Hepatocyte (in vitro differentiated cells): ENCODE measurements at places on chromosomes 3 and 15. TPM values are rescaled to one million over a fixed set of nuclear protein-coding genes. Genes with fewer than 3 reads are reported as not detected.

Gene IFRD2
- 37.0 and 41.4 TPM in 2 replicates for total RNA-seq

Gene EPHB3
- 5.2 and 11.0 TPM in 2 replicates for total RNA-seq

Gene GALK2
- total RNA-seq: 27.5 and 31.4 TPM in 2 replicates

Gene PLCH1
- 4.2 and 5.8 TPM in 2 replicates for total RNA-seq

Gene NPAP1
- 0.87 and 1.2 TPM in 2 replicates for total RNA-seq

Gene PLXNA1
- 30.1 and 35.1 TPM in 2 replicates for total RNA-seq

Gene XCR1
- total RNA-seq: 0.27 and 0.40 TPM in 2 replicates

Gene SH3BP5
- 16.3 and 19.9 TPM in 2 replicates for total RNA-seq

Gene KLF15
- total RNA-seq: 16.7 and 19.9 TPM in 2 replicates

Gene BTLA
- not detected in 2 replicates for total RNA-seq

Gene LYZL4
- total RNA-seq: not detected in 2 replicates

Gene CCR1
- 2.7 and 3.5 TPM in 2 replicates for total RNA-seq

Gene ADAMTS17
- total RNA-seq: 2.7 and 3.7 TPM in 2 replicates

GRCh38 chr15:79366691-79367090 lies 55.8 kb downstream of the TMED3 start:
- no peak for DNase-seq

GRCh38 chr15:78822514-78822913 lies 11.2 kb upstream of the ADAMTS7 start:
- DNase-seq: no peak

DNA sequence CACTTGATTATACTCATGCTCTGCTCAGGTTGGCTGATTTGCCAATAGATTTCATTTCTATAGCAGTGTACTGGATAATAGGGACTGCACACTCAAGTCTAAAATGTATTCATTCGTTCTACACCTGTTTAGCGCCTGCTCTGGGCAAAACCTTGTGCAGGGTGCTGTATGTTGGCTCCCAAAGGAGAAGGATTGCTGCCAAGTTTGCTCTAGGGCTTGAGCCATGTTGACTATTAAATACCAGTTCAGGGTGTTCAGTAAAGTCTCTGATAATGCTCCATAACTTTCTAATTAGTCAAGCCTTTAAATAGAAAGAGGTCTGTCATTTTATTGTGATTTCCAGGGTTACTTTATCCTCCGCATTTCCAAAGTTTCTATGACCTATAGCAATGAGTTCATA lies 470.2 kb downstream of the MAGI1 start:
- no peak for DNase-seq

DNA sequence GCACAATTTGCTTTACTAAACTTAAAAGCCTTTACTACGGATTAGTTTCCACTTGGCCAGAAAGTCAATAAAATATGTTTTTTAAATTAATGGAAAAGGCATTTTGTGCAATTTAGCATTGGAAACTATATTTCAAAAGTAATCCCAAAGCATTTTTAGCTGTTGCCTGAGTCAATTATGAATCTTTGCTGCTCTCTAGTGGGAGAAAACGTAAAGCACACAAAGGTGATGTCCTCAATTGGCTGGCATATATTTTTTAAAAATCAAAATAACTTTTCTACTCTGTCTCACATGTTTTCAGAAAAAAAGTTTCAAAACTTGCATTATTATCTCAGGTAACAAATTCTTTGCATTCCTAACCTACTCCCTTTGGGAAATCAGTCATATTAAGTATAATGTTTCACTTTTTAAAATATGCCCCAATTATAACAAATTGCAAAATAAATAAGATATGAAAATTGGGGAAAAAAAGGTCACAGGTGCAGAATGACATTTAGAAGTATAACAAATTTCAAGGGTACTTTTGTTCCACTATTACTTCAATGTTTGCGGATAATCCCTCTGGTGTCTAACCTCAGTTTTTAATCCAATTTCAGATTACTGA lies 47.2 kb upstream of the TEX55 start:
- peak; percentile 46 for DNase-seq

DNA sequence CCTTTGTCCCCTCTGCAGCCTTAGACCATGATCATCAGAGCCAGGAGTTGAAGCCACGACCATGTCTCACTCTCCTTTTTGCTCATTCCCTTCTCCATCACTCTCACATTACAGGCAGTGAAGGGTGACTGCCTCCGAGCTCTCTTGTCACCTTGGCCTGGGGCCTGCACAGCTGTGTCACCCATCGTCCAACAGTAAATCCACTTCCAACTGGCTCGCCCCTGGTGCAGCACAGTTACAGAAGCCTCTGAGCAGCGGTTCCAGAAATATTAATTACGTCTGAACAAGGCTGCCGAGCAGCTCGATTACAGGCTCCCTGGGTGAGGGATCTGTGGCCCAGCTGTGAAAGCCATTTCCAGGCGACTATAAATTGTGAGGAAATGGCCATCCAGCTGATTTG lies 528.2 kb downstream of the NR2F2 start:
- no peak for DNase-seq

DNA sequence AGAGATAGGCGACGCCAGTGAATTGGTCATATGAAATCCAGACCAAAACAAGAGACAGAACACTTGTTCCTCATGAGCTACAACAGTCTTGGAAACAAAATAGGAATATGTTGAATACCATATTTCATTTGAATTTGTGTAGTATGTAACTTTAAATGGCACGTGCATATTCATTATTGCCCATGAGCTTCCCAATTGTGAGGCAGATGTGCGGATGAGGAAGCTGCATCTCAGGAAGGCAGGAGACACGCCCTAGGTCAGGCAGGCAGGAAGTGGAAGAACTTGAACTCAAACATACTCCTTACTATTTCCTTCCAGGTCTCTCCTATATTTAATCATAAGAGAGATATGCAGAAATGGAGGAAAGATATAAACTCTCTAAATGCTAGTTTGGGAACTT lies 106.8 kb upstream of the SLC2A2 start:
- DNase-seq: no peak

GRCh38 chr3:40566694-40567093 lies 41.9 kb downstream of the ZNF621 start:
- no peak for DNase-seq

- DNase-seq: no peak
These were observed 2.5 kb downstream of the CD86 start for GRCh38 chr3:122057671-122058070.

DNA sequence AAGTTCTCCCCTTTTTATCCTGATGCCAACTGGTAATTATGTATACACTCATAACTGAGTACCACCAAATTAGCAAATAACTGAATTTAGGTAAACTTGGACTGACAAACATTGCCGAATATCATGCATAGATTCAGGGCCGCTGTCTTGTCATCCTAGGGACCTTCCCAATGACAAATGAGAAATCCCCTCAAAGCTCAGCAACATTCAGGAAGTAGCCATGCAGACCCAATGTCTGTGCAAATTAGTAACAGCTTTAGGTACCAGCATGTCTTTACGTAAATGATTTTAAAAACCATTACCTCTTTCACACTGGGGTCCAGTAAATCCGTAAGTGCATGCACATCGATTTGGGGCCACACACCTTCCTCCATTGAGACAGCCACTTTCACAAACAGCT lies 49.5 kb downstream of the FBN1 start:
- no peak for DNase-seq

DNA sequence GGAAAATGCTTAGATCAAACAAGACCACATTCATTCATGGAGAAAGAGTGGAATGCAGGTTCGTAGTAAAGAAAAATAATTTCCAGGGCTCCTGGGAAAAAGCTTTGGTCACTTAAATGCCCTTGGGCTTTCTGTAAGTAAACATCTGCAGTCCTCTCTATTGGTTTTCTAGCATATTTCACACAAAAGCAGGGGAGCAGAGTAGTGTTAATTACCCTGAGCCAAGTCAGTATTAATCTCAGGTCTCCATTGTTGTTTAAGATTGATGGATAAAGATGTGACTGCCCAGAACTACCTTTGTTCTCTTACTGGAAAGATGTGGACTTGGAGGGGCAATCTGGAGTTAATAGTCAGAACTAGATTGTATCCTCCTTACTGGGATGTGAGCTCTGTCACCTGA lies 242.6 kb downstream of the PTPRG start:
- DNase-seq: no peak

GRCh38 chr3:126105691-126106187 lies 21.8 kb upstream of the SLC41A3 start:
- DNase-seq: peak; percentile 2

DNA sequence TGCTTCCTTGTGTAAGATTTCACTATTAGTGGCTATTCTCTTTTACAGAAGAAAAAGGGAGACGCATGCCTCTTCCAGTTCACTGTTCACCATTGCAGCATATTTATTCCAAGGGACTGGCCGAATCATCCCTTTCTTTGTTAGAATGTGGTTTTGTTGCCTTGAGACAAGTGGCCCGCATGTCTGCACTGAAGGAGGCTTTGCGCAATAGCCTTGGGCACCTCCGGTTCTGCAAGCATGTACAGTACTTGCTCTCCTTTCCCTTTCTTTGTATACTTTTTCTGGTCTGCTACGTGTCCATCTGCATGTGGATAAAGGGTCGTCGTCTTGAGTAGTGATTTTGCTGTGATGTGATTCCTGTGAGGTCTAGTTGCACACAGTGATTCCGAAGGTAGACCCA lies 43.0 kb downstream of the FLNB start:
- peak; percentile 58 for DNase-seq

- DNase-seq: no peak
These were observed 251.9 kb downstream of the NAALADL2 start for GRCh38 chr3:175111036-175111435.

- DNase-seq: no peak
These were observed 116.8 kb downstream of the GALK2 start for GRCh38 chr15:49286649-49287404.

DNA sequence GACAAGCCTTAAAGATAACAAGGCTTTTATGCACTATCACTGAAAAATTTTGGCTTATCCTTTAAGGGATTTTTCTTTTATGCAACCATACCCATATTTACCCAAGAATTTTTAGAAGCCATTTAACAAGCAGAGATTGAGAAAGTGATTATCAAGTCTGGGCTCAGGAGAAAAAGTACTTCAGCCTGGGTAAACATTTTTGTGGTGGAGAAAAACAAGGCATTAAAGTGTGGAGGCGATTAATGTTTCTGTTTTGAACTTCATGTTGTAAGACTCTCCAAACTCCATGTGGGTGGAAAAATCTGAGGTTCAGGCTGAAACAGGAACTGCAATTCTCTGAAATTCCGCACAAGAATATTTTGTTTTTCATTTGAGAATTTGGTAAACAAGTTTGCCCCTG lies 260.4 kb upstream of the KCNMB2 start:
- DNase-seq: no peak

DNA sequence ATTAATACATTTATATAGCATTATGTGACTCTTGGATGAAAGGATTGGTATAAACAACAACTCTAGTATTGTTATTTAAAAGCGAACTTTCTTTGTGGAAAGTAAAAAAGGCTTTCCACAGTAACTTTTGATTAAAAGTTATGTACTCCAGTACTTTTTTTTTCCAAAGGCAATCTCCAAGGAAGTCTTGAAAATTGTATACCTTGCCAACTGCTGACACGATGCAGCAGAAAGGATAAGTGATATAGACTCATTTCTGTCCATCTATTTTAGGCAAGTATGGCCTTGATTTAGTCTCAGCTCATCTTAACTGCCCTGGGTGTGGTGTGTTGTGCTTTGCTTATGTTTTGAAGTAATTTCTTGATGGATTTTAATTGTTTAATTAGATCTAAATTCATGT lies 79.7 kb downstream of the OTOL1 start:
- DNase-seq: no peak

GRCh38 chr3:37601832-37602231 lies 259.8 kb upstream of the CTDSPL start:
- no peak for DNase-seq

GRCh38 chr3:9214599-9214998 lies 34.8 kb downstream of the SRGAP3 start:
- no peak for DNase-seq

GRCh38 chr15:48883699-48884098 lies 5.8 kb downstream of the EID1 start:
- no peak for DNase-seq

DNA sequence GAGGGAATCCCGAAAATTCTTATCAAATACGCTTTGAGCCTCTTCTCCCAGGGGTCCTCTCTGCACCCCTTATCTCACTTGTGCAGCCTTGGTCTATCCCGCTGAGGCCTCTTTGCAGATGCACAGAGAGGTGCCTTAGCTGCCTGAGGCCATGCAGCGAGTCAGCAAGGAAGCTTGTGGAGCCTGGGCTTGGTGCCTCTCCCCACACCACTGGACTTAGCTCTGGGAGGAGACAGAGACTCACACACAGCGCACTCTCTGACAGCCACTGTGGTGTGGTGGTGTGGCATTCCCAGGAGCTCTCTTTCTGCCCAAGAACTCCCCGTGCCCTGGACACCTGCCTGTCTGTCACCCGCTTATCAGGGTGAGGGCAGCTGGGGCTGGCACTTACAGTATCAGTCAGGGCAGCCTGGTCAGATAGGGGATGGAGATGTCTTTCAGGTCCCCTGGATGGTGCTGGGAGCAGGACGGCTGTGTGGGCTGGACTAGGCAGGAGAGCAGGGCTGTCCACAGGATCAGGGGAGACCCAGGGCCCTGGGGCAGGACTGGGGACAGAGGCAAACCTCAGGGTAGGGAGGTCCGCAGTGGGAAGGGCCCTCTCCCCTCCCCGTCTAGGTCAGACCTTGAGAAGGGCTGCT lies 10.2 kb upstream of the LINGO1 start:
- no peak for DNase-seq

GRCh38 chr3:35081899-35082298 lies 557.4 kb upstream of the ARPP21 start:
- DNase-seq: no peak

- DNase-seq: peak; percentile 60
These were observed 740 bp upstream of the ZBTB47 start for GRCh38 chr3:42652611-42653302.
